BJ (cell line): ENCODE measurements at places on chromosomes 5 and 9. TPM values are rescaled to one million over a fixed set of nuclear protein-coding genes. Genes with fewer than 3 reads are reported as not detected.

DNA sequence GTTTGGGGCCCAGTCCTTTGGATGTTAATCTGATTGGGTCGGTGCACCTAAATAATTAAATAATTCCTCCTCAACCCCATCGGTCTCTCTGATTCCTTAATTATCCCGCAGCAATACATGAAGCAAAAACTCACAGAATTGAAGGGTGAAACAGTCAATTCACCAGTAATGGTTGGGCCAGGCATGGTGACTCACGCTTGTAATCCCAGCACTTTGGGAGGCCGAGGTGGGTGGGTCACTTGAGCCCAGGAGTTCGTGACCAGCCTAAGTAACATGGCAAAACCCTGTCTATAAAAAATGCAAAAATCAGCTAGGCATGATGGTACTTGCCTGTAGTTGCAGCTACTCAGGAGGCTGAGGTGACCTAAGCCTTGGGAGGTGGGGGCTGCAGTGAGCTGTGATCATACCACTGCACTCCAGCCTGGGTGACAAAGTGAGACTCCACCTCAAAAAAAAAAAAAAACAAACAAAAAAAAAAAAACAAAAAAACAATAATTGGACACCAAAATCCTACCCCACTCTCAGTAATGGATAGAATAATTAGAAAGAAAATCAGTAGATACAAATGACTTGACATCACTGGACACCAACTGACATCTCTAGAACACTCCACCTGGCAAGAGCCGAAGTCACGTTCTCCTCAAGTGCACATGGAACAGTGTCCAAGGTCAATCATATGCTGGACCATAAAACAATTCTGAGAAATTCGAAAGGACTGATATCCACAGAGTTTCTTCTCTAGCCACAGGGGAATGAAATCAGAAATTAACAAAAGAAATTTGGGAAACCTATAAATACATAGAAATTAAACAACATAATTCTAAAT lies 5.3 kb downstream of the ABO start:
- DNase-seq = no peak

GRCh38 chr5:105146867-105147266 lies 1584.3 kb upstream of the NUDT12 start:
- no peak for DNase-seq

Gene TXNDC8
- not detected in 2 replicates for polyA plus RNA-seq

Gene PAEP
- not detected in 2 replicates for polyA plus RNA-seq
